ENCODE measurements at places on chromosomes 2 and 18.

DNA sequence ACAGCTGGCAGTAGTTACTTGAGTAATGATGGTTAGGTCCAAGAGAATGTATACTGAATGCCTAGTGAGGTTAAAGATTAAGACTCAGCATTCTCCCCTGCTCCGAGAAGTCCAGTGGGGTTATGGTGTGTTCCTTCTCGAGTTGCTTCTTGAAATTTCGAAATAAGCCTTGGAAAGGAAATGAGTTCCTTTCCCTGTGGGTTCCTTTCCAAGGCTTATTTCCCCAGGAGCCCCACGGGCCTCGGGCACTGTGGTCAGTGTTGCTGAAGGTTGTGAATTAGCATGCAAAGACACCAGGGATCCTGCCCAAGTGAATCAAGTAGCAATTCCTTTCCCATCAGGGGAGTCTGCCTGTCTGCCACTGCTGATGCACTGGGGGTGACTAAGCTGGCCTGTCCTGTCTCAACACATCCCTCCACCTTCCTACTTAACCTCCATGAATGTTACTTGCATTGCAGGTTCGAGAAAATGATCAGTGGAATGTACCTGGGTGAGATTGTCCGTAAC is 53.6 kb downstream of the HK2 start:
- no peak for DNase-seq

- DNase-seq, result no peak
Measured at GRCh38 chr18:58446391-58447060, 182.4 kb downstream of the ALPK2 start.

DNA sequence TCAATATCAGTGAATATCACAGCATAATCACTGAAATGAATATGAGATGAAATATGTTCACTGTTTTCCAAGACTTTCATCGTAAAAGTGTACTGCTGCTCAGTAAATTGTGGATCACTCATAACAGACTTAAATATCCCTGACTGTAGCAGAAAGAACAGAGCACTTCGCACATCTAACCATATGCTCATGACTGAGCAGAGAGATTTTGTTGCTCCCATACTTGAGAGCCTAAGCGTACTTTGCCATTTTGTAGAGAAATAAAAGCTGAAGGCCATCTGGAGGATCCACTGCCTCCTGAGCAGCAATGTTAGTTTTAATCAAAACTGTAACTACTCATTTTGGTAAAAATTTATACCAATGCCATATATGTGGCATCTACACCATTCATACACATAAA is 243.5 kb downstream of the STK39 start:
- DNase-seq, result no peak

DNA sequence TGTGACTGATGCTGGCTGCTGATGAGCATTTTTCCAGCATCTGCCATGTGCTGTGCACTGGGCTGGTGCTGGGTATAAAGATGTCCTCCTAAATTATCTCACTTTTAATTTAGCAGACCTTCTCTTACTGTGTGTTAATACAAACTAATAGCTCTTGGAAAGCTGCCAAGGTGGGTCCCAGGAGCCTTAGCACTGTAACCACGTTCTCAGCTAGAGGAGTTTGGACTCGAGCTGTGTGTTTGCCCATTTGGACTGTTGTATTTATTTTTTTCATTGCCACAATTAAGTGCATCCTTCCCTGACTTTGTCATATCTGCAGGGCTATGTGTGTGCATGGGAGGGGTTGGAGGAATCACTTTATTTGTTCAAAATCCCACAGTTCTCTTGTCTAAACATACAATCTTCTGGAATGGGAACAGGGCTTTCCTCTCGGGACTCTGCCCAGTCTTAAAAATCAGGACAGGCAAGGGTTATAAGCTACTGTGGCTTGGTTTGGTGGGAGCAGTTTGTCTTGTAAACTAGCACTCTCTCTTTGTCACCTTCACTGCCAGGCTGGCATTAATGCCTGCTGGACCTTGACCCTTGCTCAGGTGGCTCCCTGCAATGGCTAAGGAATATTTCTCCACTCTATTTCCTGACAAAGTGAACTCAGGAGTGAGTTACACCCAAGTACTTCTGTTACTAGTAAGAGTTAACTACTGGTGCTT is 129.7 kb upstream of the MGAT5 start:
- no peak for DNase-seq

- DNase-seq, result no peak
Measured at GRCh38 chr2:231512222-231512621, 18.0 kb downstream of the NMUR1 start.

- no peak for DNase-seq
Measured at GRCh38 chr18:67302043-67302442, 214.5 kb downstream of the DSEL start.

DNA sequence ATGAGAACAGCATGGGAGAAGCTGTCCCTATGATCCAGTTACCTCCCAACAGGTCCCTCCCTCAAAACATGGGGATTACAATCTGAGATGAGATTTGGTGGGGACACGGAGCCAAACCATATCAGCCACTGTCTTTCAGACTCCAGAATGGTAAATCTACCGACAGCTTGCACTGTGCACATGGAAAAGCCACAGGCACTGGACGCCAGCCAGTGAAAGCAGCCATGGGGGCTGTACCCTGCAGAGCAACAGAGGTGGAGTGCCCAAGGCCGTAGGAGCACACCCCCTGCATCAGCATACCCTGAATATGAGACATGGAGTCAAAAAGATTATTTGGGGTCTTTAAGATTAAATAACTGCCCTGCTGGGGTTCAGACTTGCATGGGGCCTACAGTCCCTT is 218.4 kb downstream of the PDE1A start:
- no peak for DNase-seq

DNA sequence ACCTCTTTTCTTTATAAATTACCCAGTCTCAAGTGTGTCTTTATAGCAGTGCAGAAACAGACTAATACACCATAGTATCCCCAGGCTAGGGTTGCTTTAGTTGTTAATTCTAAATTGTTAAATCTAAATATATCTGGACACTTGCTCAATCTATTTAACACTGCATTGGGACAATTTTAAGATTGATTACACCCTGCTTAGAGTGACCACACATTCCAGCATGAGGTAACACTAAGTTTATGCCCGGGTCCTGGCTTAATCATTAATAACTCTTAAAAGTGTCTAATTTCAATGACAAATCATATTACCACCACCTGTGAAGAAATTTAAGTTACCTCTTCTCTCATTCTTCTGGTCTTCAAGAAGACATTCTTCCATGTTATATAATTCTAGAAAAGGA is 131.4 kb downstream of the ZNF385B start:
- DNase-seq, result no peak

DNA sequence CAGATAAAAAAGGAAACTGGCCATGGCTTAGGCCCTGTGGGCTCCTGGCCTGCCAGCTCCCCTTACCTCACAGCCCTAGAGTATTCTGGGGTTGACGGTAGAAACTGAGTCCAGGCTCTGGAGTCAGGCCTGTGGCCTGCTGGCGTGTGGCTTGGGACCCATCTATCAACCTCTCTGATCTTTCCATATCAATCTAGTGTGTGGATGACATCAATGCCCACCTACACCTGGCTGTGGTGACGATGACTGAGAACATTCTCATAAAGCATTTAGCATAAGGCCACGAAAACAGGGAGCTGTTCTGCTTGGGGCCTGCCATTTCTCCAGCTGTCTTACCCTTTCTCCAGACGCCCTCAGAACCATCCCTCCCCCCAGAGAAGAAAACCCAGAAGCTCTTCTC is 17.9 kb downstream of the PCARE start:
- no peak for DNase-seq

DNA sequence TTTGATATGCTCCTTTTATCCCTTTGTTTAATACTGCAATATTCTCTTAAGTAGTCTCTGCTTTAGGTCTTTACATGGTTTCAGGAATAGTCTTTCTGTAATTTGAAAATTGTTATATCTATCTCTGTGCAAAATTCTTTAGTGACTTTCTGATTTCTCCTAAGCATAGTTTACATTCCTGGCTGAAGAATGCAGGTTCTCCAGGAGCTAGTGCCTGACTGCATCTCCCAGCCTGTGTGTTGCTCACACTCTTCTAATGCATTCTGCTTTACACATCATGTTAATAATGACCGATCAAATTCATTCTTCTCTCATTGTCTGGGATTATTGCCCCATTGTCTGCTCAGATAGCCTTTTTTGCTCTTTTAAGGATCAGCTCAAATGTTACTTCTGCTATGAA is 1349.2 kb downstream of the DSC3 start:
- DNase-seq, result no peak

DNA sequence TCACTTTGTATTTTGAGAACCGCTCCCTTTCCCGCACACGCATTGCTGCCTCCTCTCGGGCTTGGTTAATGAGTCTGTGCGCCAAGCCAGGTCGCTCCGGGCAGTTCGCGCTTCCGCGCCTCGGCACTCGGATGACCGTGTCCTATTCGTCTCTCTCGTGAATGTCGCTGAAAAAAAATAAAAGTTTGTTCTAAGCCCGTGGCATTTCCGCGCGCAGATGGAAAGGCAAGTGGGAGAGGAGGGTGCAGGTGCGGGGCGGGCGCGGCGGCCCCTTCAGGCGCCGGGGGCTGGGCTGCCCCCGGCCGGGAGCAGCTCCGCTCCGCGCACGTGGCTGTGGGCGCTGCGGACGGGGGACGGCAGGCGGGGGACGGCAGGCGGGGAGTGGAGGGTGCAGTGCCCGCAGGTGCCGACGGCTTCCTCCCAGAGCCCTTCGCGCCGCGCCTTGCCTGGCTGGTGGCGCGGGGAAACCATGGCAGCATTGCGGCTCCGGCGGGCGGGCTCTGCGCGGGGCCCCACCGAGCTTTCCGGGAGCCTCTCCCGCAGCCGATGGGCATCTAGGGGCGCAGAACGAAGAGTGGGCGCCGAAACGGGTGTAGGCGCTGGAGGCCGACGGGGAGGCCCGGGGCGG is 159.6 kb upstream of the SIX2 start:
- no peak for DNase-seq

DNA sequence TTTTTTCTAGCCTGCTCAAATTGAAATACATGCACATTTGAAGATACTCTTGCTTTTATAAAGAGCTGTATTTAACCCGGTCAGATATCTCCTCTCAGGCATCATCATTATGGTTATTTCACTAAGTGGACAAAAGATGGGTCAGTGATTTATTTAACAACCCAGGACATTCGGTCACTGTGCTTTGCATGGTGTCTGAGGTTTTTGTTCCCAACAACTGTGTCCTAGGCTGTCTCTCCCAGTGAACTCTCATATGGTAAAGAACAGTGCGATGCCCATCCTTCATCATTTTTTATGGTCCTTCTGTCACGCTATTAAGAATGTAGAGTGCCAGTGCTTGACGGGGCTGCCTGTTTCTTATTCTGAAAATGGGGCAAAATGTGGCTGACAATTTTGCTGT is 372.4 kb downstream of the PTPRM start:
- no peak for DNase-seq

- DNase-seq, result no peak
Measured at GRCh38 chr2:177625744-177626650, 233.4 kb downstream of the AGPS start.

GRCh38 chr18:45245091-45245511 is 370.2 kb upstream of the SLC14A2 start:
- no peak for DNase-seq

DNA sequence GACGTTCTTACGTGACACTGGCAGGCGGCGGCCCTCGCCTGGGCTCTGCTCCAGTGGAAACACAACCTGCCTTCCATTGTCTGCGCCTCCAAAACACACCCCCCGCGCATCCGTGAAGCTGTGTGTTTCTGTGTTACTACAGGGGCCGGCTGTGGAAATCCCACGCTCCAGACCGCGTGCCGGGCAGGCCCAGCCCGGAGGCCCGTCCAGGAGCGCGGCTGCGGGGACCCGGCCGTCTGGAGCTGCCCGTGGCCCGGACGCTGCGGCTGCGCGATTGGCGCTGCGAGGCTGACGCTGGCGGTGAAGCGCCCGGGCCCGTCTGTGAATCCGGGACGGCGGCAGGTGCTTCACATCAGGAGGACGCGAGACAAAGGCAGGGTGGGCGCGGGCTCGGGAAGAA is 670.3 kb upstream of the SALL3 start:
- no peak for DNase-seq

GRCh38 chr18:32425466-32425865 is 45.2 kb downstream of the GAREM1 start:
- no peak for DNase-seq

DNA sequence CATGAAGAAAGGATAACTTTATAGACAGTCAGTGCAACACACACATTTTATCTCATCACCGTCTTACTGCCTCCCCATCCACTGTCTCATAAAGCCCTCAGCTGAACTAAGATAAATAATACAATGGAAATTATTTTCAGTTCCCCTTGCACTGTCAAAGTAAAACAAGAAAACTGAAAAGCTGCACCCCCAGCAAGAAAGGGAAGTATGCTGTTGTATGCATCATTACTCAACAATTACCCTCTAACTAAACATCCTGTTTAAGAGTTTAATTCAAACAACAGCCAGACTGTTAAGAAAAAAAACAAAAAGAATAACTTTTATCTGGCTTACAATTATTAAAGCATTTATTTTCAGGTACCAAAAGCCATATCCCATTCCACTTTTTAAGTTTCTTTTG is 25.0 kb downstream of the MPPE1 start:
- no peak for DNase-seq
